ENCODE measurements at places on chromosomes 7 and 10.
A peak's percentile ranks its signal among the peaks of the same experiment; 100 is the strongest.

DNA sequence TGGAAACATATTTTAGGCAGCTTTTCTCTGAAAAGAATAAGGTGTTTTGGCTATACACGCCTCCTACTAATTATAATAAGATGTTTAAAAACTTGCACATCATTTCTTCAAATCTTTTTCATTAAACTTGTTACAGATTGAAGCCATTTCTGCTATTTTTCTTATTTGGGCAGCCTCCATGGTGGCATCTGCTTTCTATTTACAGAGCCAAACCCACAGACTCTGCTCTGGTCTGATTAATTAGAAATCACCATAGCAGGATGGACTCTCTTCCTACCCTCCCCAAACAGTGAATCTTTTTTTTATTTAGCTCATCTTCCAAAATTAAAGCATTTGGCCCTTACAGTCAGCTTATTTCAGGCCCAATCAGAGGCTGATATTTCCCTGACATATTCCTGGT lies 85.7 kb upstream of the AOAH start:
- no peak for DNase-seq

DNA sequence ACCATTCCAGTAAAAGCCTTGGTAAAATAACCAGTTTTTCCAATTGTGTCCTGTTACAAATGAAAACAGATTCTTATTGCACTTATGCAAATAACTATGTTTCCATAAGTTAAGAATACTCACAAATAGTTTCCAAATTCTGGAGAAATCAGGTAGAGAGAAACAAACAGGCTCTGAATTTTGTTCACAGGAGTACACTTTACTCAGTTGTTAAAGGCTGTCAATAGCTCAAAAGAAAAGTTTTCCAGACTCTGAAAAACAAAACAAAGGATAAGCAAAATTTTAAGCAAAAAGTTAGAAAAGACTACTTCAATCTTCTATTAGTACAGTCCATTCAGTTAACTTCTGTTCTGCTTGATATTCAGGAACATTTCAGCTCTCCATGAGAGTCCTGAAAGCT lies 32.8 kb upstream of the ZNF365 start:
- no peak for DNase-seq

GRCh38 chr7:259751-260405 lies 30.1 kb upstream of the FOXL3 start:
- no peak for DNase-seq

DNA sequence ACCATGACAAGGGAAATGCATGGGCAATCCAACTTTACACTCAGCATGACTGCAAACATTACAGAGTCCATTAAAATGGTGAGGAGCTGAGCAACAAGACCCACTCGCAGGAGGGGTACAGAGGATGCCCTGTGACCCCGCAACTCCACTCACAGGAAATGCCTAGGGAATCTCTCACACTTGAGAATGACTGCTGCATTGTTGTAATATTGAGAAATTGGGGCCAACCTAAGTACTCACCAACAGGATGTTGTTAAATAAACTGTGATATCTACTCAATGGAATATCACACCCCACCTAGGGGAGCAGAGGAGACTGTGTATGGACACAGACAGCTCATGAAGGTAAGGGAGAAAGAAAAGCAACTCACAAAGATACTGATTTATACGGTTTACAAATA lies 53.4 kb upstream of the CAMK2B start:
- no peak for DNase-seq

GRCh38 chr10:34732926-34733325 lies 82.2 kb downstream of the PARD3 start:
- DNase-seq, result no peak

- no peak for DNase-seq
Observed at GRCh38 chr10:35924759-35925158, 282.7 kb upstream of the FZD8 start.

- DNase-seq, result no peak
Observed at GRCh38 chr7:33593611-33594010, 311.7 kb upstream of the BMPER start.

DNA sequence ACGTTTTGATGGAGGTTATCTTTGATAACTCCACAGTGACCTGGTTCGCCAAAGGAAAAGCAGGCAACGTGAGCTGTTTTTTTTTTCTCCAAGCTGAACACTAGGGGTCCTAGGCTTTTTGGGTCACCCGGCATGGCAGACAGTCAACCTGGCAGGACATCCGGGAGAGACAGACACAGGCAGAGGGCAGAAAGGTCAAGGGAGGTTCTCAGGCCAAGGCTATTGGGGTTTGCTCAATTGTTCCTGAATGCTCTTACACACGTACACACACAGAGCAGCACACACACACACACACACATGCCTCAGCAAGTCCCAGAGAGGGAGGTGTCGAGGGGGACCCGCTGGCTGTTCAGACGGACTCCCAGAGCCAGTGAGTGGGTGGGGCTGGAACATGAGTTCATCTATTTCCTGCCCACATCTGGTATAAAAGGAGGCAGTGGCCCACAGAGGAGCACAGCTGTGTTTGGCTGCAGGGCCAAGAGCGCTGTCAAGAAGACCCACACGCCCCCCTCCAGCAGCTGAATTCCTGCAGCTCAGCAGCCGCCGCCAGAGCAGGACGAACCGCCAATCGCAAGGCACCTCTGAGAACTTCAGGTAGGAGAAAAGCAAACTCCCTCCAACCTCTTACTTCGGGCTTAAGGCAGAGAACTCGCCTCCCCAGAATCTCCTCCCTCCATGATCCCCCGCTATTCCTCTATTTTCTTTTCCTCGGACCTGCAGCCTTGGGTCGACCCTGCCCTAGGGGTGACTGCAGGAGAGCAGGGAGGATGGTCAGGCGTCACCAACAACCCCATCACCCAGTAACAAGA lies at the start of gene SERPINE1:
Gene SERPINE1 (plus strand): TSS at position 454 of the 809 bp plus-strand sequence. CDS start 1,290 bp downstream, outside the sequence.
- DNase-seq, result peak; percentile 92

DNA sequence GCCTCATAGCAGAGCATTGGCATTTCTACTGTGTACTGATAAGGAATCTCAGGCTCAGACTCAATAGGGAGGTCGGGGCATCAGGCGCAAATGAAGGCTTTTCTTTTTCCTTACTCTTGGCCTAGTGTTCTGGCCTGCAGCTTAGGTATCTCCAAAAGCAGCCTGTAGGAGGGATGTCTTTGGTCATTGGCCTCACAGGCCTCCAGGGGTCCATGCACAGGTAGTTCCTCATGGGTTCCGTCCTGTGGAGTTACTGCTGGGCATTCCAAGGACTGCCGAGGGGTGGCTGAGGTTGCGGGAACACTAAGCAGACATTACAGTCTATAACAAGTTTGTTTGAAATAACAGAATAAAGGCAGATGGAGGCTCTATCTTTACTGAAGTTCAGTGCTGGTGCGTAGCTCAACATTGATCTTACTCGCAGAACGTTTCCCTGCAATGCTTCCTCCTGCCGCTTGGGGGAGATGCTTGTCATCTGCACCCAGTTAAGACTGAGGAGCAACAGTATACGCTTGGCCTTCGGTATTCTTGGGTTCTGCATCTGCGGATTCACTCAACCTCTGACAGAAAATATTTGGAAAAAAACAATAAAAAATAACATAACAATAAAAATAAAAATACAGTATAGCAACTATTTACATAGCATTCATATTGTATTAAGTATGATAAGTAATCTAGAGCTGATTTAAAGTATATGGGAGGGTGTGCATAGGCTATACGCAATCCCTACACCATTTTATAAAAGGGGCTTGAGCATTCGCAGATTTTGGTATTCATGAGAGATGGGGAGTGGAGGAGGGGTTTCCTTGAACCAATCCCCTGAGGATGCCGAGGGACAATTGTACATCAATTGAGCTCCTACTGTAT lies 58.9 kb downstream of the SH2D4B start:
- DNase-seq, result no peak

DNA sequence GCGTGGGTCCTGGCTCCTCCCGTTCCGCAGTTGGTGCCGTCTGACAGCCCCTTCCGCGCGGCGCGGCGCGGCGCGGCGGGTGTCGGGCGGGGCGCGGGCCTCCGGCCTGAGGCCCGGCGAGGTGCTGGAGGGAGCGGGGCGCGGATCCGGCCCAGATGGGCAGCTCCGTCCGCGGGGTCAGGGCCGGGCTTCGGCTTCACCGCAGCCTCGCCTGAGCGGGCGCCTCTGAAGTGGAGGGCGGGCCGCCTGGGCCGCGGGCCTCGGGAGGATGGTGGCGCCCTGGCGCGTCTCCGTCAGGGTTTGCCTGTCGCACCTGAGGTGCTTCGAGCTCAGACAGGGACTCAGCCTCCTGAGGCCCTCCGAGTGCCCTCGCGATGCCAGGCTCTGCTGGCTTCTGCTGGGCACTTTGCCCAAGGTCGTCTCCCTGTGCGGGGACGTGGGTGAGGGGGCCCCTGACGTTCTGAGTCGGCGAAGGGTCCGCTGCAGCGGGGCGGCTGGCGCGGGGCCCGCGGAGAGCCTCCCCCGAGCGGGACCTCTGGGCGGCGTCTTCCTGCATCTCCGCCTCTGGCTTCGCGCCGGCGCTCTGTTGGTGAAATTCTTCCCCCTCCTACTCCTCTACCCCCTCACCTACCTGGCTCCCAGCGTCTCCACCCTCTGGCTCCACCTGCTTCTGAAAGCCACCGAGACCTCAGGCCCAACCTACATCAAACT lies 473 bp downstream of the ADCK2 start:
- peak; percentile 82 for DNase-seq

DNA sequence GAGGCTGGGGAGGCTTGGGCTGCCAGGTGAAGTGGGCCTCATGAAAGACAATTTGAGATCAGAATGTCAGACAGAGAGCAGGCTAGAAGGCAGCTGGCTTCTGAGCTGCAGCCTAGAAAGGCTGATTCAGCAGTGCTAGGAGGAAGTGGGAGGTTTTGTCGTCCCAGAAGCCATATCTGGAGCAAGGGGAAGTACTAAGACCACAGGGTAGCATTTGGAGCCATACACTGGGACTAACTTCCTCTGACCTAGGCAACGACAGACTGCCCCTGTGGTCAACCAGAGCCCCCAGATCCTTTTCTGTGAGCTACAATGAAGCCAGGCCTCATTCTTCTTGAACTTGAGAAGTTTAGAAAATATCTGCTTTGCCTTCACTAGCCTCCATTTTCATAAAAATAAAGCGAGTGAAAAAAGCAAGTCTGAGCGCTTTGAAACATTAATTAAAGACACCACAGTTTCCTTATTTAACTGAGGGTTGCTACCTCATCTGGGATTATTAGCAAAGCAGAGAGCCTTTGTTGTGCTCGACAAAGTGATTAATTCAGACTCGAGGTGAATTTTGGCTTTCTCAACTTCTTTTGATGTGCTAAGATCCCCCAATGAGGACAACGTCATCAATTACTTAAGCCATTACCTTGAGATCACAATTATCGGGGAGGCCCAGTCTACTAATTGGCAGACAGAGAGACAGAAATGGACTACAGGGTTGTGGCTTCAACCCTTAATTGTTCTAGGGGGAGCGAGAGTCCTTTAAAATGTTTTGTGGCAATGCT lies 26.6 kb downstream of the TBXAS1 start:
- no peak for DNase-seq

DNA sequence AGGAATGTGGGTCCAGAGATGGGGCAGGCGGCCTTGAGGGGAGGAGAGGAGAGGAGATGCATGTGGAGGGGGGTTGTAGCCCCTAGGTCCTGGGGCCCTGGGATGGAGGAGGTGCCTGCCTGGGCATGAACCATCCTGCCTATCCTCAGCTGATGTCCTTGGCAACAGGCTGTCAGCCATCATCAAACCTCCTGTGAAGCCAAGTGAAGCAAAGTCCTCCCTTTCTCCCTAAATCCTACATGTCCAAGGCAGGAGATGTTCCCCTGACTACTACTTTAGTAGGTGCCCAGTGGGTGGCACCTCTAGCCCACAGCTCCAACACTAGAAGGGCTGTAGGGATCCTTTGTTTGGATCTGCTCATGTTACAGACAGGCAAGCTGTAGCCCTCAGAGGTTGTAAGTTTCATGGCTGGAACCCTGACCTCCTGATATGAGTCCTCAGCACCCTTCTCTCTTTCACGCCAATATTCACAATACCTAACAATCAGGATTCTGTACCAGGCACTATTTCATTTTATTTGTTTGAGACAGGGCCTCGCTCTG lies 66.6 kb upstream of the SYPL1 start:
- DNase-seq, result no peak

GRCh38 chr10:86169506-86170254 lies 196.9 kb downstream of the GRID1 start:
- no peak for DNase-seq

DNA sequence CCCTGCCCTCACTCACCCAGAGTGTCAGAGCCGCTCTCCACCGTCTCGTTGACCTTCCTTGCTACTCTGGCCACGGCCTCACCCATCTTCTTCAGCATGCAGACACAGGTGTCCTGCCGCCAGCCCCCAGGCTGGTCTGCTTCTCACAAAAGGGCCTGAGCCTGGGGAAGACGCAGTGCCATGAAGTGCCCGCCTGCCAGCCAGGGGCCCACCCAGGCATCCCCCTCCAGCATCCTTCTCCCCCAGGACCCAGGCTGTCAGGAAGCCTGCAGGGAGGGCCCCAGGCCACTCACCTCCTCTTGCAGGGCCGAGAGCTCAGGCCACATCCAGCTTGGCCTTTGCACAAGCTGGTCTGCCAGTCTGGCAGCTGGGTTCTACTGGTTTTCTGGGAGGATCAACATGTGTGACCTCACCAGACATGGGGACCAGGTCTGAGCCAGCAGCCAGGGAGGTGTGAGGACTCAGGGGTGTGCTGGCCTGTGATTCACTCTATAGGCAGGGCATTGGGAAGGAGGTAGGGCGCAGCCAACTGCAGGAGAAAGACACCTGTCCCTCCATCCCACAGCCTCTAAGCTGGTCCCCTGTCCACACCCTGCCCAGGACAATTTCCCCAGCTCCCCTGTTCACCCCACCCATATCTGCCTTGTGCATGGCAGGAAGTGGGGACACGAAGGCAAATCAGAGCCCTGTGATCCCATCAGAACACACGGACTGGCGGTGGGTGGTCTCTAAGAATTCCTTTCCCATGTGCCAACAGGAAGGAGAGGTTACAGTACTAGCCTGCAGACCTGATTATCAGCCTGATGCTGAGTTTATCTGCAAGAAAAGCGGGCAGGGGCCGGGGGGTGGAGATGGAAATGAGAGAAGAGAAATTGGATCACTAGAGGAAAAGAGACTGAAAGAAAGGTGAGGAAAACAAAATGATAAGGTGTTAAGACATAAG lies 5.7 kb downstream of the LRRC20 start:
- DNase-seq, result no peak

- no peak for DNase-seq
Observed at GRCh38 chr10:36448760-36449691, 676.4 kb upstream of the ANKRD30A start.

GRCh38 chr10:43049081-43049551 lies 27.8 kb upstream of the RET start:
- DNase-seq, result no peak

DNA sequence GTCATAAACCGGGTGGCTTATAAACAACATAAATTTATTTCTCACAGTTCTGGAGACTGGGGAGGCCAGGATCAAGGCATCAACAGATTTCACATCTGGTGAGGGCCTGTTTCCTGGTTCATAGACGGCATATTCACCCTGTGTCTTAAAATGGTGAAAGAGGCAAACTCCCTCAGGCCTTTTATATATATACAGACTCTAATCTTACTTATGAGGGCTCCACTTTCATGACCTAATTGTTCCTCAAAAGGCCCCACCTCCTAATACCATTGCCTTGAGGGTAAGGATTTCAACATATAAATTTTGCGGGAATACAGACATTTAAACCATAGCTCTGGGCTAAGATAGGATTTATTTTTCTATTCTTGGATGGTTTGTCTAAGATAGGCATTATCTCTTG lies 187.2 kb downstream of the PPP1R3A start:
- no peak for DNase-seq

GRCh38 chr10:122089311-122090017 lies 100.5 kb downstream of the TACC2 start:
- no peak for DNase-seq

- DNase-seq, result peak; percentile 31
Observed at GRCh38 chr7:142482891-142483658, 225.2 kb upstream of the PRSS58 start.

GRCh38 chr10:80409121-80409520 lies 770 bp downstream of the PRXL2A start:
- no peak for DNase-seq

All from right cardiac atrium (tissue), 5 donors.